ENCODE measurements at places on chromosomes 6 and 20. TPM values are rescaled to one million over a fixed set of nuclear protein-coding genes. Genes with fewer than 3 reads are reported as not detected.

The LAMA2 gene
- total RNA-seq = 134 TPM

The KIF25 gene
- not detected for total RNA-seq

The FAM209A gene
- total RNA-seq = not detected

The DEFB132 gene
- total RNA-seq = not detected

The SNAP91 gene
- 0.89 TPM for total RNA-seq

The SLC32A1 gene
- not detected for total RNA-seq

The HUS1B gene
- 0.58 TPM for total RNA-seq

The AGER gene
- total RNA-seq = 3.6 TPM

The PRELID3B gene
- total RNA-seq = 32.1 TPM

The C6orf15 gene
- total RNA-seq = not detected

The THBD gene
- total RNA-seq = 19.5 TPM

The ATP6V1G2 gene
- 3.8 TPM for total RNA-seq

The STMND1 gene
- total RNA-seq = not detected

The BHLHE23 gene
- not detected for total RNA-seq

The SOX18 gene
- 40.6 TPM for total RNA-seq

The ZC3H12D gene
- 1.1 TPM for total RNA-seq

The PREP gene
- 26.3 TPM for total RNA-seq

The FGD2 gene
- total RNA-seq = 9.7 TPM

The IL17A gene
- total RNA-seq = not detected

The GSTA2 gene
- not detected for total RNA-seq

The RSPH9 gene
- 0.18 TPM for total RNA-seq

The HLA-DOB gene
- 0.20 TPM for total RNA-seq

The BPIFB2 gene
- total RNA-seq = not detected

The PLA2G7 gene
- 0.31 TPM for total RNA-seq

The HRH3 gene
- total RNA-seq = not detected

The TTK gene
- not detected for total RNA-seq

The ZBP1 gene
- total RNA-seq = 0.38 TPM

The CALHM6 gene
- total RNA-seq = 3.0 TPM

The KIFC1 gene
- 1.1 TPM for total RNA-seq

The LPA gene
- not detected for total RNA-seq

The PRSS35 gene
- total RNA-seq = 6.6 TPM

The NKX2-4 gene
- not detected for total RNA-seq

The RAB5IF gene
- 64.2 TPM for total RNA-seq

The MRPS18B gene
- total RNA-seq = 75.9 TPM

The MOCS1 gene
- total RNA-seq = 23.3 TPM

The CEP57L1 gene
- 7.1 TPM for total RNA-seq

The SPAG4 gene
- total RNA-seq = 4.1 TPM
